ENCODE measurements at places on chromosomes 7 and 10. TPM values are rescaled to one million over a fixed set of nuclear protein-coding genes. Genes with fewer than 3 reads are reported as not detected.
A peak's percentile ranks its signal among the peaks of the same experiment; 100 is the strongest.

- no peak overlapping the region for H3K4me3 ChIP-seq
- no peaks in the 10 kb centered on the region for H3K27me3 ChIP-seq
- no peak overlapping the region for H3K27ac ChIP-seq
- peaks cover 85% of the 10 kb centered on the region for H3K36me3 ChIP-seq
- H3K4me1 ChIP-seq = peaks cover 23% of the 10 kb centered on the region
- DNase-seq = no peak
Observed at GRCh38 chr10:11280187-11280932, 262.7 kb downstream of the CELF2 start.

- no peaks in the 10 kb centered on the region for H3K4me1 ChIP-seq
- DNase-seq = no peak
- no peaks in the 10 kb centered on the region for H3K27me3 ChIP-seq
- no peak overlapping the region for H3K27ac ChIP-seq
Observed at GRCh38 chr7:37076668-37077067, 352.4 kb upstream of the AOAH start.

GRCh38 chr10:91883549-91884444 is 25.5 kb downstream of the FGFBP3 start:
- no peaks in the 10 kb centered on the region for H3K36me3 ChIP-seq
- H3K4me3 ChIP-seq = no peak overlapping the region
- H3K27ac ChIP-seq = no peak overlapping the region
- DNase-seq = no peak
- peaks cover 8% of the 10 kb centered on the region for H3K4me1 ChIP-seq
- no peaks in the 10 kb centered on the region for H3K27me3 ChIP-seq

The LLCFC1 gene
- not detected for total RNA-seq

DNA sequence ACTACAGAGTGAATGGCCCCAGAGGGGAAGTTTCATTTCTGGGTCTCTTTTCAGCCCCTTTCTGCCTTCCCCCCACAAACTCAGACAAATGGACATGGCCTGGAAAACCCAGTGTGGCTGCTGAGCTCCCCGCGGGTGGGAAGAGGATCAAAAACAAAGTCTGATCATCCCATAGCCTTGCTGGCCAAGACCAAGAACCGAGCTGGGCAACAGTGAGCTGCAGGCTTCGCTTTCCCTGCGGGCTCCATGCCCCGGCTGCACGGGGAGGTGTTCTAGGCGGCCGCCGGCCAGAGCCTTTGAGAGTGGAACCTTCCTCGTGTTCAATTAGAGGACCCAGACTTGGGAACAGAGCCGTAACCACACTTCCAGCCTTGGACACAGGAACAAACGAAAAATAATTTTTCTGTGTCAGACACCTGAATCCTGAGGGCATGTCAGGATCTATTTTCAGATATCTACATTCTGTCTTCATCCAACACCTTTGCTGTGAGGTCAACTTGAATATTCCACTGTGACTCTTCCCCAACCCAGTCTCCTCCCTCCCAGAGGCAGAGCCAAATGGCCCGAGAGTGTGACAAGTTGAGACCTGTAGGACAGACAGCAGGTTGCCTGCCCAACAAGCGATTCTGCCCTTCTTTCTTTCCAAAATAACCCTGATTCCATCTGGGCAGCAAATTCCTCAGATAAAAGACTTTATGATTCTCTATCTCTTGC is 26.0 kb downstream of the WDR86 start:
- H3K27ac ChIP-seq = no peak overlapping the region
- no peaks in the 10 kb centered on the region for H3K36me3 ChIP-seq
- peaks cover 22% of the 10 kb centered on the region for H3K4me1 ChIP-seq
- H3K27me3 ChIP-seq = peaks cover 24% of the 10 kb centered on the region

DNA sequence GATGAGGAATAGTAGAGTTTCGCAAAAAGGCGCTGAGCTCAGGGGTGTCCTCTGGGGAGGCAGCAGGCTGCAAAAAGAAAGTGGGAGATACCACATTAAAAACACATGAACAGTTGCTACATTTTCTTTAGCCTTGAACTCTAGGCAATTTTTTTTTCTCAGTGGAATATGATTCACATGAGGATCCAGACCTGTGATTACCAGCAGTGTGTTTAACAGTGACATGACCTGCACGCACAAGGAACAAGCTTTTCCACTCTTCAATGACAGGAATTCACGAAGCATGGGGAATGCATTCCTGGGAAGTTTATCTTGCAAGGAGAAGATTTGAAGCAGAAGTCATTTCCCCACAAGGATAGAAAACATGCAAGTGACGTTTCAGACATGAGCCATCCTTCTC is 161.6 kb downstream of the ITGA8 start:
- no peak overlapping the region for H3K27ac ChIP-seq
- no peak for DNase-seq
- H3K36me3 ChIP-seq = peaks cover 18% of the 10 kb centered on the region
- H3K27me3 ChIP-seq = no peaks in the 10 kb centered on the region
- no peak overlapping the region for H3K4me3 ChIP-seq

DNA sequence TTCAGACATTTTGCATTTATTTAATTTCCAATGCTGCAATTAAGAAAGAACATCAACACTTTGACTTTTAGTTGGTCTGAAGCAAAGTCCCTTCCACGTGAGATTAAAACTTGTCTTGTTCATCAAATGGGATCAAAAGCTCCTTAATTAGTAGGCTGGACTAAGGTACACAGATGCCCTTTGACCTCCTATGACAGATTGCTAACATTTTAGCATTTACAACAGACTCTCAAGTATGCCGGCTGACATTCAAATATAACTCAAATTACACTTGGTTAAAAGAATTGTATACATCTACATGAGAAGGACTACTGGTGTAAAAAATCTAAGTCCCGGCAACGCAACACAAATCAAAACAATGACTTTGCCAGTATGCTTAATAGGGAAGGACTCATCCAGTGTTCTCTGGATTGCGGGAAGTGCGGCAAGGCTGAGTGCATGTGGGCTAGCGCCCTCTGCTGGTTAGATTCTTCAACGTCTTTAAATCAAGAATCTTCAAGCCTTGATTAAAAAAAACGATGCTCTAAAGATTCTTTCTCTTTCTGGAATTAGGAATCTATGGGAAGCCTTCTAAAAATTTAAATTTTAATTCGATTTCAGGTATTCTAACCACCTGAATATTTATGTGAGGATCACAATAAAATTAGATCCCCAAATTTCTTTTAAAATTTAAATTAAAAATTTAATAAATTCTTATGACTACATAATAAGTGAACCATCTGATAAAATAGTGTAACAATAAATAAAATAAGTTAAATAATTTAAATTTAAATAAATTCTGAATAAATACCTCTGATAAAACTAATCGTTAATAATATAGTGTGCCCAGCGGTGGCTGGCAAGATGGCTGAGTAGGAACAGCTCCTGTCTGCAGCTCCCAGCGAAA is 444.7 kb downstream of the DGKB start:
- H3K4me3 ChIP-seq = no peak overlapping the region
- H3K4me1 ChIP-seq = peaks cover 4% of the 10 kb centered on the region
- DNase-seq = peak; percentile 64
- no peaks in the 10 kb centered on the region for H3K36me3 ChIP-seq

DNA sequence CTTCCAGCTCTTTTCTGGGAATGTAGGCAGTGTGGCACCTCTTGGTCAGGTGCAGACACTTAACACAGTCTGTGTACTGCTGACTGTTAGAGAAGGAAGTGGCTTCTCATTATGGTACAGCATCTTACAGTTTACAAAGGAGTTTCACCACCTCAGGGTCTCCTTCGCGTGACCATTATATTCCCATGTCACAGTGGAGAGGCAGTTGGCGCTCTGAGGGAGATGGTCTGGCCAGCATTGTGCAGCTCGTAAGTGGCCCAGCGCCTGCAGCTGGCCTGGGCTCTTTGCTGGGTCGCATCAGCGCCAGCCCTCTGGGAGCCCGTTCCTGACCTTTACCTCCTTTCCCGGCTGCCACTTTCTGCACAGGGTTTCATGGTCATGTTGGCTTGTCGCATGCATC is 15.4 kb downstream of the TSPAN15 start:
- no peak overlapping the region for H3K4me3 ChIP-seq
- H3K36me3 ChIP-seq = no peaks in the 10 kb centered on the region
- peak overlapping the region; percentile 85 for H3K27ac ChIP-seq

- H3K27ac ChIP-seq = no peak overlapping the region
- peaks cover 10% of the 10 kb centered on the region for H3K4me1 ChIP-seq
- H3K36me3 ChIP-seq = no peaks in the 10 kb centered on the region
- peak; percentile 74 for DNase-seq
- no peaks in the 10 kb centered on the region for H3K27me3 ChIP-seq
Observed at GRCh38 chr10:124142960-124143359, 49.6 kb upstream of the CHST15 start.

The GALNT11 gene
- 28.6 TPM for total RNA-seq

- H3K4me1 ChIP-seq = no peaks in the 10 kb centered on the region
- H3K4me3 ChIP-seq = no peak overlapping the region
- H3K27ac ChIP-seq = no peak overlapping the region
- H3K36me3 ChIP-seq = no peaks in the 10 kb centered on the region
Observed at GRCh38 chr7:39531818-39532217, 34.4 kb upstream of the YAE1 start.

The THSD7A gene
- 6.5 TPM for total RNA-seq

DNA sequence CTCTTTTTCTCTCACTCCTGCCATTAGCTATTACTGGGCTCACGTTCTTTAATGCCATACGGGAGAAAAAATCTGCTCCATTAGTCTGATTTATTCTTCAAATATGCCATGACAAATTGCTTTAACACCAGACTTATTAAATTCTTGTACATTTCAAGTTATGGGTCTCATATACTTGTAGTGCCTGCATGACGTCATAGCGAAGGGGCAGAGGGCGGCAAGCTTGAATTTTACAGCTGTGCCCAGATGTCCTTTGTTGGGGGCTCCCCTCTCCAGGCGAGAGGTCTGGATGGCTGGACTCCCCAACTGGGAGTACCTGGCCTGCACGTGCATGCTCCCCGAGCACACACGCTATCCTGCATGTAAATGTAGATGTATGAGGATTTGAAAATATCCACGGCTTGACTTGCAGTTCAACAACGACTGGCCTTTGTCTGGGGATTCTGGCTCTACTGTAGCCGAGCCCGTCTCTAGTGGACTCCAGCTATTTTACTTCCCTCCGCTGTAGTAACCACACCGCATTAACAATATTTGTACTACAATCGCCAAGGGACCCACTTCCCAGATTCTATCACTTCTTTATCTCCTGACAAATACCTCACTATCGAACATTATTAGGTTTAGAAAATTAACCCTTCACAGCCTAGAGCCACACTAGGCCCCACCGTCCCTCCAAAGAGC is 79.5 kb downstream of the EBF3 start:
- H3K4me3 ChIP-seq = no peak overlapping the region
- no peaks in the 10 kb centered on the region for H3K36me3 ChIP-seq
- no peaks in the 10 kb centered on the region for H3K27me3 ChIP-seq

DNA sequence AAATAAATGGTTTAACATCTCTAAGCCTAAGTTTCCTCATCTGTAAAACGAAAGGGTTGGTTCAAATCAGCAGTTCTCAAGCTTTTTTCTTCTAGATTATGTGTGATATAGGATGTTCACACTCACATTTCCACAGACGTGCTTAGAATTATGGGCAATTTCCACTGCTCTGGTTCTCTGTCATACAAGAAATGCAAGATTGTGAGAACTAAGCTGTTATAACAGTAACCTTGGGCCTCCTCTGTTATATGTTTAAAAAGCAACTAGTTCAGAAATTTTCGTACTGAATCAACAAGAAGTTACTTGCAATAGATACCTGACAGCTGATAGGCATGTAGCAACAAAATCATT is 33.7 kb downstream of the ADD3 start:
- DNase-seq = no peak
- peaks cover 29% of the 10 kb centered on the region for H3K4me1 ChIP-seq
- H3K27me3 ChIP-seq = no peaks in the 10 kb centered on the region
- H3K4me3 ChIP-seq = no peak overlapping the region

The DNA2 gene
- total RNA-seq = 7.3 TPM

GRCh38 chr10:103677486-103678177 is 177.7 kb downstream of the SH3PXD2A start:
- peak overlapping the region; percentile 53 for H3K27ac ChIP-seq
- no peaks in the 10 kb centered on the region for H3K27me3 ChIP-seq
- peak overlapping the region; percentile 29 for H3K4me3 ChIP-seq
- H3K4me1 ChIP-seq = peaks cover 19% of the 10 kb centered on the region

The CSTF2T gene
- 28.5 TPM for total RNA-seq

The SPAM1 gene
- total RNA-seq = not detected

GRCh38 chr10:118948786-118949185 is 80.7 kb upstream of the NANOS1 start:
- H3K27ac ChIP-seq = no peak overlapping the region
- no peaks in the 10 kb centered on the region for H3K27me3 ChIP-seq
- H3K4me1 ChIP-seq = no peaks in the 10 kb centered on the region
- H3K4me3 ChIP-seq = no peak overlapping the region
- DNase-seq = no peak
- H3K36me3 ChIP-seq = no peaks in the 10 kb centered on the region

The C10orf143 gene
- total RNA-seq = 3.1 TPM

- H3K4me1 ChIP-seq = peaks cover 32% of the 10 kb centered on the region
- peak; percentile 86 for DNase-seq
- no peaks in the 10 kb centered on the region for H3K27me3 ChIP-seq
- peak overlapping the region; percentile 93 for H3K27ac ChIP-seq
Observed at GRCh38 chr7:75915416-75916156, 631 bp downstream of the POR start.

DNA sequence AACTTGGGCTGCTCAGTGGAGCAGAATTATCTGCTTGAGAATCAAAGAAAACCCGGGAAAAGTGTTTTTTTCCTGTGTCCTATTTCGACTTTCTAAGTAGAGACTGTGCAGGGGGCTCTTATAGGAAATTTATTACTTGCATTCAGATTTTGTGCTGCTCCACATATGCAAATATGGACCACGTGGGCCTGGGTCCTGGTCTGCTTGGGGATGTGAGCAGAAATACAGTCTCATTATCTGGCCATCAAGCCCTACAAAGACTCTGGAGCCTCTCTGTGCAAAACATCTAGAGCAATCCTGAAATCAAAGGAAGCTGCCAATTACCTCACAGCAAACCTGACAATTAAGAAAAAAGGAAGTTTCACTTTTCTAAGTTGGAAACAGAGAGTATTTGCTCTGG is 216.9 kb downstream of the LRMDA start:
- no peaks in the 10 kb centered on the region for H3K4me1 ChIP-seq
- no peak overlapping the region for H3K4me3 ChIP-seq
- H3K27me3 ChIP-seq = no peaks in the 10 kb centered on the region
- no peaks in the 10 kb centered on the region for H3K36me3 ChIP-seq
- H3K27ac ChIP-seq = no peak overlapping the region

The ITGA8 gene
- total RNA-seq = 46.2 TPM

The SCIN gene
- 0.07 TPM for total RNA-seq

GRCh38 chr10:86773498-86773897 is 17.1 kb downstream of the BMPR1A start:
- peaks cover 14% of the 10 kb centered on the region for H3K4me1 ChIP-seq
- no peak overlapping the region for H3K4me3 ChIP-seq
- no peaks in the 10 kb centered on the region for H3K36me3 ChIP-seq
- no peaks in the 10 kb centered on the region for H3K27me3 ChIP-seq
- no peak for DNase-seq
